ENCODE measurements at places on chromosomes 4 and X. TPM values are rescaled to one million over a fixed set of nuclear protein-coding genes. Genes with fewer than 3 reads are reported as not detected.
A peak's percentile ranks its signal among the peaks of the same experiment; 100 is the strongest.

- no peak for DNase-seq
Observed at GRCh38 chr4:174628191-174628590, 105.9 kb upstream of the HPGD start.

- DNase-seq, result no peak
Observed at GRCh38 chr4:1399508-1400190, 6.6 kb downstream of the NKX1-1 start.

DNA sequence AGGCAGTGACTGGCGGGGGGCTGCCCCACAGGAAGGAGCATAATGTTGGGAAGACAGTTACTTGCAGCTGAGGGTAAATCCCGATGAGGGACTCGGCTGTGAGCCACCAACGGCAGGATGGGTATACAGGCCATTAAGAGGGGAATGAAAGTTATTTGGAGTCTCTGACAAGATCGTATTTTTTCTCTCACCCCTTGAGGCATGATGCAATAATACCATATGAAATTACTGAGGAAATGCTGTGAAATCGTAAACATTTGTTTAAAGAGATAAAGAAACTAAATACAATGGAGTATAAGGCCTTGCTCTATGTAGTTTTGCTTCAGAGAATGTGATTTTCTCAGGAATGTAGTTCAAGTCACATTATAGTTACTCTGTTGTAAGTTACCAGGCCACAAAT is 12.7 kb downstream of the IL1RAPL1 start:
- no peak for DNase-seq

GRCh38 chr4:48578132-48578968 is 88.3 kb downstream of the ZAR1 start:
- DNase-seq, result peak; percentile 51

Gene NSG1
- total RNA-seq, result 0.13 TPM

DNA sequence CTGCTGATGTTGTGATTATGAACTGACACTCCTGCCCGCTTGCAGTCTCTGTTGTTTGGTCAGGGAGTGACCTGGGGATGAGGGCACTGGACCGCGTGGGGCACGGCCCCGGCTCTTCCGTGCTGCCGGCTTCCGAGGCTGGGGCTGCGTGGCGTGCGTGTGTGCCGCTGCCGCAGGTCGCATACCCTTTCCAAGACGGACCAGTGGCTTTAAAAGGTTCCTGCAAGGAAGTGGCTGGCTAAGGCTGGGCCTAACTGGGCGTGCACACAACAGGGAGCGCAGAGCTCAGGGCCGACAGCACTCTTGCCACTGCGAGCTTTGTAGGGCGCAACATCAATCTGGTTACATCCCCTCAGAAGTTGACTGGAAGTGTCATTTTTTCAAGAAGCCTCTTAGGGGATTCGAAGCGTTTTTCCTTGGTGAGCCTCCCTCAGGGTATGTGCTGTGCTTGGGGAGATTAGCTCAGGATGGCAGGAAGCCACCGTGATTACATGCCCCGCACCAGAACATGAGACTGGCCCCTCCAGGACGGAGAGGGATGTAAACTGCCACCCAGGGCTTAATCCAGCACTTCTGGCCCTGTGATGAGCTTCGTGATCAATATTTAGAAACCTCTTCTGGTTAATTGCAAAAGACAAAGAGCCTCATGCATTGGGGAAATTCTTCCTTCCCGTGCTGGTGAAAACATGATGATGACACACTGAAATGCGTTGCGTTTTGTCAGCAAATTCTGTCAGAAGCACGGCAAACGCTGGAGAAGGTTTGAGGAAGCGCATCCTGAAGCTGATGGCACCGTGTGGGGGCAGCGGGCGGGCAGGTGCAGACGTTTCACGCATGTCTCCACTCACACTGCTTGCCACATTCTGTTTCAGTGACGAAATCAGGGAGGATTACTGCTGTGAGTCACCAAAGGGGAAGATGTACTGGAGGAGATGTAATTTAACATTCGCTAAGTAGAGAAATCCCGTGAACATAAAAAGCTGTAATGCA is 11.1 kb downstream of the MAEA start:
- no peak for DNase-seq

DNA sequence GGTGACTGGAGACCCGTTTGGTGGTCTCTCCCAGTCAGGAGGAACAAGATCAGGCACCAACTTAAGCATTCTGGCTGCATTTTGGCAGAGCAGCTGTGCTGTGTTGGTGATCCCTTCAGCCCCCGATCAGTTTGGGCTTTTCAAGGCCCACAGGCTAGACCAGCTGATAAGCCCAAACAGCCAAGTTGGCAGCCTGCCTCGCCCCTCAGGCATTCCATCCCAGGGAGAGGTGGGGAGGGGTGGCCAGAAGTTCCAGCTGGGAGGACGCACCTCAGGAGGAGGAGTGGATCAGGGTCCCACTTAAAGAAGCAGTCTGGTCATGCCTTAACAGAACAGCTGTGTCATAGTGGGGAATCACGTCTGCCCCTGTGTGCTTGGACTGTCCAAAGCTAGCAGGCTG is 105.8 kb downstream of the CHIC1 start:
- DNase-seq, result no peak

DNA sequence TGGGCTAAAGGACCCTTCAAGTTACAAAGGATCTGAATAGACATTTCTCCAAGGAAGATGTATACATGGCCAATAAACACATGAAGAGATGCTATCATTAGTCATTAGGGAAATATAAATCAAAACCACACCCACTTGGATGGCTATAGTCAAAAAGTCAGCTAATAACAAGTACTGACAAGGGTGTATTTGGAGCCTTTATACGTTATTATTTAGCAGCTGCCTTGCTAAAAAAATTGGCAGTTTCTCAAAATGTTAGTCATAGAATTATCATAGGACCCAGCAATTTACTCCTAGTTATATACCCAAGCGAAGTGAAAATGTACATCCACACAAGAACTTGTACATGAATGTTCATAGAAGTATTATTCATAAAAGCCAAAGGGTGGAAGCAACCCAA is 112.7 kb upstream of the DUSP21 start:
- DNase-seq, result no peak

Gene CT45A9
- total RNA-seq, result not detected

GRCh38 chr4:3409571-3410091 is 32.1 kb upstream of the HGFAC start:
- peak; percentile 65 for DNase-seq

Gene SOD3
- total RNA-seq, result 2.9 TPM

DNA sequence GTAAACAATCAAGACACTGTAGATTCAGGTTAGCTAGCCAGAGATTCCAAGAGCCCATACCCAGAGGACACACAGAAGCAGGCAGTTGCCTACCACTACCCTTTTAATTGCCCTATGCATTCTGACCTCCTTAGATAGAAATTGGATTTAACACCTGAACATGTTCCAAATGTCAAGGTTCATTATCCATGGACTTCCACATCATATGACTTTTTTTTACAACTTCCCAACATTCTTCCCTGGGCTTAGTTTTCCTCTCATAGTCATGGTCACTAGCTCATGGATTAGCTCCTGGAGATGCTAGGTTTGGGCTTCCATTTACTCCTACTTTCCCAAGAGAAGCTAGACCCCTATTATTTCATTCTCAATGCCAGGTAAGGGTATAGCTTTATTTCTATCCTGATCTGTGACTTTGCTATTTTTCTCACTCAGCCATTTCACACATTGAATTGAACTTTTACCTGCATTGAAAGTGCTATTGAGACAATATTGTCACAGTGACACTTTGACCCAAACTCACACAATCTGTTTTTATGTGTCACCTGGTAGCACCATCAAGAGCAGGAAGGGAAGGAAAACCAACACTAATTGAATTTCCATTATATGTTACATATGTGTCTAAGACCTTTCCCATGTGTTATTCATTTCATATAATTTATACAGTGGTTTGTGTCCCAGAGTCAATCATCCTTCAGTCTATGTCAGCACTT is 44.0 kb upstream of the PRKG2 start:
- DNase-seq, result no peak

DNA sequence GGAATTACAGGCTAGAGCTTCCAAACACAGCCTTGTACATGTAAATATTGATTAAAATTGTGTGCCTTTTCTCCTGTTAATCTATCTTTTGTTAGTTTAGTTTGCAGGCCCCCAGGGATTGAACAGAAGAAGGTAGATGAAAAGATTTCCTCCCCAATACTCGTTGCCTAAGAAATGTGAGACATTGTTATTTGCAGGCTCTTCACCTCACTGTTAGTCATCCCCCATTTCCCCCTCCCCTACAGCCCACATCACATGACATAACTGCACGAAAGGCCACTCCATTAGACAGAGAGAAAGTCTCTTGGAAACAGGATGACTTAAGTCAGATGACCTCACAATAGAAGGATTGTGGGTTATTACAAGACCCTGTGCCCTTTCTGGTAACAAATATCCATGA is 13.3 kb upstream of the MID1 start:
- no peak for DNase-seq

Gene CCSER1
- total RNA-seq, result 0.23 TPM

- DNase-seq, result no peak
Observed at GRCh38 chr4:80010316-80010715, 62.7 kb downstream of the ANTXR2 start.

DNA sequence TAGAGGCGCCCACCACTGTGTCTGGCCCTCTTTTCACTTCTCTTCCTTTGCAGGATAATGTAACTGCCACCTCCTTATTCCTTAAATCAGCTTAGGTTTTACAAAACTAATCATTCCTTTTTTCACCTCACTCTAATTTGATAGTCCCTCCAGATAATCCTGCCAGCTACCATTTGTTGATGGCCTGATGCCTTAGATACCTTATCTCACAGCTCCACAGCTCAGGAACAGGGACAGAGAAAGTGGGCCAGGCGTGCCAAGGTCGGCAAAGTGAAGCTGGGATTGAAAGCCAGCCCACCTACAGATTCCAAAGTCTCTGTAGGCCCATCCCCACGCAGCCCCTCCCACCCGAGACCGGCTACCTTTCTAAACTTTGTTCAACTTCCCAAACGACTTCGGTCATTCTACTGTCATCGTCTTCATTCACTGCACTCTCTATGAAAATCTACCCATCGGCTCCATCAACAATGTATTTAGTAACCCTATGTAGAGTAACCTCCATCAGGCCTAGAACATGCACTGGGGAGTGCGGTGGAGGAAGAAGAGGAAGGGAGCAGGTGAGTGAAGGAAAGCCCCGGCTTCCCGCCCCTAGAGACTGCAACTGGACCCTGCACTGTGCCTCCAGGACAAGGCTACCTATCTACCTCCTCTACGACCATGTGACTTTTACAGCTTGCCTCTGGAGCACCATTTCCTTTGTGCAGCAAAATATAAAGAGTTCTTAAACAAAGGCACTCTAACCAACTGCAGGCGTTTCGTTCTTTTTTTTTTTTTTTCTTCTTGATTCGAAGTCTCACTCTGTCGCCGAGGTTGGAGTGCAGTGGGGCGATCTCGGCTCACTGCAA is 1.5 kb downstream of the CASP6 start:
- no peak for DNase-seq

DNA sequence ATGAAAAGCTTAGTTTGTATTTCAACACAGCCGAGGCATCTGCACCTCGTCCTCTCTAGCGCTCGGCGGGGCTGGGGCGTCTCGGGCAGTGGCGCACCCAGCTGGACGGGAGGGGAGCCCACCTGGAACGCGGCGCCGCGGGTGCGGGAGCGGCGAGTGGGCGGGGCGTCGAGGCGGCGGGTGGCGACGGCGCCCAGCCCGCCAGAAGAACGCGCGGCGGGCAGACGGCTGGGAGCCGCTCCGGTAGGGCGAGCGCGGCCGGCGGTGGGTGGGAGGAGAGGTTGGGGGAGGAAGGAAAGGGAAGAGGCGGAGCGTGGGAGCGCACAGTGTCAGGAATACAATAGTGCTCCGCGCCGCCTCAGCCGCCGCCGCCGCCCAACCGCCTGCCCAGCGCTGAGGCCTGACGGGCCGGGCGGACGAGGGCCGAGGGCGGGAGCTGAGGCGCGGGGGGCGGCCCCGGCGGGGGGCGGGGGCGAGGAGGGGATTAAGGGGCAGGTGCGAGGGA is at the start of gene JADE3:
Gene JADE3, plus strand, starts transcription at position 324 of the 505 bp plus-strand sequence. CDS start 72,474 bp downstream, outside the sequence.
- peak; percentile 83 for DNase-seq

Gene KLKB1
- 102 TPM for total RNA-seq

Gene MAGEC3
- not detected for total RNA-seq

All from left lobe of liver (tissue), 2 donors.